Muscle of back (tissue), 13 donors: ENCODE measurements at places on chromosomes 3 and 15. TPM values are rescaled to one million over a fixed set of nuclear protein-coding genes. Genes with fewer than 3 reads are reported as not detected.

- DNase-seq = no peak
Measured at GRCh38 chr3:143265501-143266070, 146.0 kb downstream of the CHST2 start.

ARID3B gene
- 4.3 TPM for polyA plus RNA-seq

DNA sequence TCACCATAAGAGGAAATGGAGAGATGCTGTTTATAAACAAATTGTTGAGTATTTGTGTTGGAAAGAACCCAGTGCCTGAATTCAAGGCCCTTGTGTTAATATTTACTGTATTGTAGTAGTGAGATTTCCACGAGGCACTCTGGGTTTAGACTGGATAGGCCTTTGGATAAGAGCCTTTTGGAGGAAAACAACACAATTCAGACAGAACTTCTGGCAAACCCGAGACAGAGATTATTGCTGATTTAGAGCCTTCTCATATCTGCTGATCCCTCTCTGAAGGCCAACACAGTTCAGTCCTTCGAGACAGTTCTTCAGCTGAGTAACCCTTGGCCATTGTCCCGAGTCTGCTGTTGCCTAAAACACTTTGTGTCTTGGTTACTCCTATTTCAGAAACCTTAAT lies 55.7 kb downstream of the LMCD1 start:
- no peak for DNase-seq

- DNase-seq = no peak
Measured at GRCh38 chr3:151933234-151933853, 59.9 kb downstream of the SUCNR1 start.

DNA sequence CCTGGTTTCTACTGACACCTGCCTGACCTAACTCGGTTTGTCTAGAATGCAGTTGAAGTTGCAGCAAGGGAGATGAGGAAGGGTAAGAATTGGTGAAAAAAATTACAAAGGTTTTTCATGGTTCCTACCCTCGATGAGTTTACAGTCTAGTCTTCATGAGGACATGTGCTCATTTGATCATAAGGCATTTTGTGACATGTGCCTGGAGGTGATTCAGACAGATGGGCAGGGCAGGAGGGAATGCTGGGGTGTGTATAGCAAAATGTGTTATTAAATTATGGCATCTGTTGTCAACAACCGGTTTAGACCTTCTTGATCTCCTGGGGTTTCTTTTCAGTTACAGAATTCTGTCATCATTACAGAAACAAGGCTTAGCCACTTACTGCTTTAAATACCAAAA lies 101.2 kb downstream of the CACNA1D start:
- DNase-seq = no peak

KLF15 gene
- 1.9 TPM for polyA plus RNA-seq

PP2D1 gene
- 0.12 TPM for polyA plus RNA-seq

- DNase-seq = no peak
Measured at GRCh38 chr15:101256757-101257156, 4.9 kb upstream of the CHSY1 start.

DNA sequence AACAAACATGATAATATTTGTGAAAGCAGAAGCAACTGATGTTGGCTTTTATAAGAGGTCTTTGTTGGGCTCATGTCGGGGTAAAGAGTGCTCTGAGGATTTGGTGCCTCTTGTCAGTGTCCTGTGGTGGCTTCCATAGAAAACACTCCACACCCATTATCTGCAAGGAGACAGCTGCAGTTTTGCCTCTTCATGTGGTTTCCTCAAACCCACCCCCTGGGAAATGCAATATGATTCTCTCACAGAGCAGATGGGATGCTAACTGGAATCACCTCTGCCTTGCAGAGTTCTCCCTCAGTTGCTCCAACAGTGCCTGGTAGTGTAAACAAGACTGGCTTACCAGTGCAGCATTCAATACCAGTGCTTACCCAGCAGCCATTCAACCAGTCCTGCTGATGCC lies 771.4 kb upstream of the CFAP20DC start:
- no peak for DNase-seq

DNA sequence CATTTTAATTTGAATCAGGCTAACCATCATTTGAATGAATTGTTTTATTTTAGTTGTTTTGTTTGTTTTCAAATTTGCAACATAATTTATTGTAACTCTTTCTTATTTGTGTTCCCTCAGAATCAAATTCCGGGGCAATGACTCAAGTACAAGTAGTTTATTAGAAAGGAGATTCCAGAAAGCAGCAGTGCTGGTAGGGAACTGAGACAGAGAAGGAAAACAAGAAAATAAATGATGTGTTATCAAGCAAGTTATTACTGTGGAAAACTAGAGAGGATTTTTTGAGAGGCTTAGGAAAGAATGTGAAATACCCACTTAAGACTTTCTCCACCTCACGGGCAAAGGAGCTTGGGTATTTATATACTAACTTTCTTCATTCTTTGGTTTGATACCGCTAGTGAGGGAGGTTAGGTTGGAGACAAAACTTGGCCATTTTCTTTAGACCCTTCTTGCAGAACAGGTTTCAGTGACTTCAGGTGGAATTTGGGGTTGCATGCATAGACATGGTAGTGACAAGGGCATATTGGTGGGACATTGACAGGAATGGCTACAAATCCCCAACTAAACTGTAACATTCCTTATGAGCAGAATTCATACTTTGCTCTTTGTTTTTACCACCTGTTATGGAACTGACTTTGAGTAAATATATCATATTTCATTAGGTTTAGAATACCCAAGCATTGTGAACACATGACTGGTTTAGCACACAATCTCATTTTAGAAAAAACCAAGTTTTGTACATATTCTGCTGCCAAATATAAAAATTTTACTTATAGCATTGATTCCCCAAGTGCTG lies 254.3 kb downstream of the ZBBX start:
- no peak for DNase-seq
